ENCODE measurements at places on chromosomes 5 and 9.
A peak's percentile ranks its signal among the peaks of the same experiment; 100 is the strongest.

DNA sequence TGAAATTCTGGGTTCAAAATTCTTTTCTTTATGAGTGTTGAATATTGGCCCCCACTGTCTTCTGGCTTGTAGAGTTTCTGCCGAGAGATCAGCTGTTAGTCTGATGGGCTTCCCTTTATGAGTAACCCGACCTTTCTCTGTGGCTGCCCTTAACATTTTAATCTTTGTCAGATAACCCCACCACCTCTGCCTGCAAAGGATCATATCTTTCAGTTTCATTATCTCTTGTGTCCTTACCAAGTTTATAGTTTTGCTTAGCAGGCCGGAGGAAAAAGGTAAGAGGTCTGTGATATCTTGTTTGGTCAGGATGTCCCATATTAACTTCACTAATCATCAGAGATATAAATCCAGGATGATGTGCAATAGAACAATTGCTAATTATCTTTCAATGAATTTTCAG lies 970.2 kb upstream of the TYRP1 start:
- DNase-seq = no peak

- no peak for DNase-seq
These were observed 488 bp upstream of the MCTP1 start for GRCh38 chr5:95285409-95285755.

GRCh38 chr5:181207214-181207959 lies 2.4 kb upstream of the TRIM7 start:
- peak; percentile 71 for DNase-seq

DNA sequence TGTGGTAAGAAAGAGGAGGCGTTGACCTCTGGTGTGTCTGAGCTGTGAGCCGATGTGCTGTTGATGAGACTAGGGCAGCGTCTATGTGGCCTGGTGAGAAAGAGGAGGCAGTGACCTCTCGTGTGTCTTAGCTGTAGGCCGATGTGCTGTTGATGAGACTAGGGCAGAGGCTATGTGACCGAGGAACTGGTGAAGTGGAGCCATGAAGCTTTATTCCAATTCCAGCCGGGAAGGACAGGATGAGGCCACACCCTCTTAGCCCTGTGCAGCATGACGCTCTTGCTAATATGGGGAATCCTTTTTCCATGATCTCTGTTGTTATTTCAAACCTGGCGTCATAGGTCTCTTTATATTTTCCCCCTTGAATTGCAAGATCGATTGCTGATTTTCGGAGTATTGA lies 172.4 kb downstream of the GOLPH3 start:
- no peak for DNase-seq

GRCh38 chr9:120043448-120043847 lies 536.5 kb downstream of the CDK5RAP2 start:
- no peak for DNase-seq

DNA sequence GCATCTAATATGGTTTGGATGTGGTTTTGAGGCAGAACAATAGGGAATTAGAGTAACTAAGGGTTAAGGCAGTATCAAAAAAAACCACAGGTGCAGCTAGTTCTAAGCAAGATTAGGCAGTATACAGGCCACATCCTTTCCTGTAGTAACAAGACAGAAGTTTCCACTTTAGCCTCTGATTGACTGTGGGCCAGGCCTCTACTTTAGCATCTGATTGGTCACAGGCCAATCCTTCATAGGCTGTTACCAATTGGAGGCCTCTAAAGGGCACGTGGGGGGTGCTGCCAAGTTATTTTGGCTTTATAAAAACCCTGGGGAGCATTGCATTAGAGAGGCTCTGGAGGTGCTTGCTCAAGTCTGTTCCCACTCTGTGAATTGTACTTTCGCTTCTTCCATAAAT lies 144.1 kb upstream of the ST8SIA4 start:
- DNase-seq = no peak

DNA sequence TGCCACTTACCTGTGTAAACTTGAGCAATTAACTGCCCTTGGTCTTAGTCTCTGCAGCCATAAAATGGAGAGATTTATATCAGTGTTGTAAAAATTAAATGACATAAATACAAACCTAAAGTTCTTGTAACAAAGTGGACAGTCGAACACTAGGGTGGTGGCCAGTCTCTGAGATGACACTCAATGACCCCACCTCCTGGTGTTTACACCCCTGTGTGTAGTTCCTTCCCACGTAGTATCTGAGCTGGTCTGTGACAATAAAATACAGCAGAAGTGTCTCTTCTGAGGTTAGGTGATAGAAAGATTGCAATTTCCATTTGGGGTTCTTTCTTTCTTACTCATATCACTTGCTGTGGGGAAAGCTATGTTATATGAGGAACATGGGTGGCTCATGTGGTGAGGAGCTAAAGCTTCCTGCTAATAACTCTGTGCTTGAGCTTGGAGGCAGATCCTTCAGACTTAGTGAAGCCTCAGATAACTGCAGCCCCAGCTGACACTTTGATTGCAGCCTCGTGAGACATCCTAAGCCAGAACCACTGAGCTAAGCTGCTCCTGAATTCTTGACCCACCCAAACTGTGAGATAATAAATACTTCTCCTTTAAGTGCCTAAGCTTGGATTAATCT lies 173.4 kb upstream of the CHD1 start:
- DNase-seq = no peak

DNA sequence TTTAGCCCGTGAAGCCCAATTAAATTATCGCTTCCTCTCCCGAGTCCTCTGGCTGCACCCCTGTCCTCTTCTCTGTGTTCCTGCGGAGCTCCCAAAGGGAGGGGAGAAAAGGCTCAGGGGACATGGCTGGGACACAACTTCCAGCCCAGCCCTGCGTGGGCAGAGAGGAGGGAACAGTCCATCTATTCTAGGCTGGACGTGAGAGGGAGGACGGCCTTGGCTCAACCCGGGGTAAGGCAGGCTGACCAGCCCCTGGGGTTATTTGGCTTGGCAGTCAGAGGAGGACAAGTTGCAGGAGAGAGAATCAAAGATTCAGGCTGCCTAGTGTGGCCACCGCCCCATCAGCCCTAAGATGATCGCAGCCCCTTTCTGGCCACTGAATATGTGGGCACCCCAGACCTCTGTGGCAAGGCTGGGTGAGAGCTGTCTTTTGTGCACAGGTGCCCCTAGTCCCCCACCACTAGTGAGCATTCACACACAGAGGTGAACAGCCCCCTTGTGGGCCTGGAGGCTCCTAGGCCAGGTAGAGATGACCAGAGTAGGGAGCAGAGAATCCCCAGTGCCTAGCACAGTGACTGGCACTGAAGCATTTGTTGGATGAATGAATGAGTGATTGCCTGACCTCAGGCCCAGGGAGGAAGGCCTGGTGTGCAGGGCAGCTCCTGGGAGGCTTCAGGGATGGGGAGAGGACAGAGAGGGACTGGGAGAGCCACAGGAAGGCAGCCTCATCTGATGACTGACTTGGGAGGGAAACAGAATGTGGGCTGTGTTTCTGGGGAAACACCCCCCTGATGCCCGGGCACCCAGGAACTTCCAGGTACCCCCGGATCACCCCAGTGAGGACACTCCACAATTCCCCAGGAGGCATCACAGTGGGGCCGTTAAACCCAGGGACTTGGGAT lies 133.9 kb downstream of the C9orf50 start:
- no peak for DNase-seq

DNA sequence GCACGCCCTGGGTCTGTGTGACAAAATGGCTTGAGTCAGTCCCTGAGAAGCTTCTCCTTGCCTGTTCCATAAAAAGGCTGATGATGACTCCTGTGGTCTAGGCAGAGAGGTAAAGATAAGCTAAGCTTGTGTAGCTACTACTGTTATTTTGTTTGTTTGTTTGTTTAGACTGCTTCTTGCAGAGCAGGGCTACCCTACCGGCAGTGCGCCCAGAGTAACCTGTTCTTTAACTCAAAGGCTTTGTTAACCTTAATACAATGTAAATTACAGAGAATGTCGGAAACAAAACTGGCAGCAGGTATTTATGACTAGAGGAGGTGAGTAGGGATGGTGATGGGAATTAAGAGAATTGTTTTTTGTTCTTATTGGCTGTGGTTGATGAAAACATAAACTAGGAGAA lies 87.6 kb downstream of the F2RL2 start:
- DNase-seq = no peak

GRCh38 chr5:132689513-132689912 lies 15.7 kb downstream of the IL4 start:
- DNase-seq = no peak

DNA sequence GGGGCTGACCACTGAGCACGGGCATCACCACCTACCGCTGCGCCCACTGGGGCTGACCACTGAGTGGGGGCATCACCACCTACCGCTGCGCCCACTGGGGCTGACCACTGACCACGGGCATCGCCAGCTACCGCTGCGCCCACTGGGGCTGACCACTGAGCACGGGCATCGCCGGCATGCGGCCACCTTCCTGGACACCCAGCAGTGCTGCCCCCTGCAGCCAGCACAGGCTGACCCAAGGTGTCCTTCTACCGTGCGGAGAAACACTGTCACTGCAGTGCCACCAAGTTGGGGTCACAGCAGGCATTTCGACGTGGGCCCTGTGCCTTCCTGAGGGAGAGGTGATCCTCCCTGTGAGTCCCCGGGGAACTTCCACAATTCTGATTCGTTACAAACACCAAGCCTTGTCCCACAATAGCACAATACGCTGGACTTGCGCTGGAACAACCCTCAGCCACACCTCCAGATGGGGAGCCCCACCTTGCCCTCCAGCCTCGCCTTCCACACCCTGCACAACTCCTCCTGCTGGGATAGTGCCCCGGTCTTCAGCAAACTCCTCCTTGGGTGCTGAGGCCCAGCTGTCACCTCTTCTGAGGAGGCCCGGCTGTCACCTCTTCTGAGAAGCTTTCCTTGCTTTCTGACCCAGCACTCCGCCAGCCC lies 90.3 kb upstream of the SARDH start:
- no peak for DNase-seq

DNA sequence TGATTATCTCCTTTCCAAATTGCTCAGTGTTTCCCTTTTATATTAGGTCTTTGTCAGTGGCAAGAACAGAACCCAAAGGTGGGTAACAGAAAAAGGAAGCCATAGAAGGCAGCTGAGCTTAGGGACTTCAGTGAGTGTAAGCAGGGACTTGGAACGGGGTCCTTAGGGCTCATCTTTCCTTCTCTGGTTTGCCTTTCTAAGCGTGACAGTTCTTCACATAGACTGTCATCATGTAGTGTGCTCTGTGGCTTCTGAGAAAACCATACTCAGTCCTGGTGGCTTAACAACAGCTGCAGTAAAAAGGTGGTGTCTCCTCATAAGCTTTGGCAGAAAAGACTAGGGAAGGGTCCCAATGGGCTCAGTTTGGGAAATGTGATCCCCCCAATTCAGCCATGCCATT lies 108.8 kb downstream of the SLC12A2 start:
- no peak for DNase-seq

DNA sequence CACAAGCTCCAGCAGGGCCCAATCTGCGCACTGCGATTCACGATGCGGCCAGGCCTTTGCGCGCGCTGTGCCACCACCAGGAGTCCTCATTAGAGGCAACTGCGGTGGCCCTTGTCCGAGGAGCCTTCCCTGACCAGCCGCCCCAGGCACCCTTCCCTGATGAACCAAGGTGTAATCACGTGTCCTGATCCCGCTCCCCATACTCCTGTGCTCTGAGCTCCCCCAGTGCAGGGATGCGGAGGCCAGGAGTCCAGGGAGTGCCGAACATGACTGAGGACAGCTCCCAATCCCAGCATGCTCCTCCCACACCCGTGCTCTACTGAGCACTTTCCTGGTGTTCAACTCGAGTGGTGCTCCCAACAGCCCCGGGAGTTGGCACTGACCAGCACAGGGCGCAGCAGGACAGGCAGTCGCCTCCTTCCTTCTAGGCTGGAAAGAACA lies 134.8 kb downstream of the ZNF354C start:
- no peak for DNase-seq

DNA sequence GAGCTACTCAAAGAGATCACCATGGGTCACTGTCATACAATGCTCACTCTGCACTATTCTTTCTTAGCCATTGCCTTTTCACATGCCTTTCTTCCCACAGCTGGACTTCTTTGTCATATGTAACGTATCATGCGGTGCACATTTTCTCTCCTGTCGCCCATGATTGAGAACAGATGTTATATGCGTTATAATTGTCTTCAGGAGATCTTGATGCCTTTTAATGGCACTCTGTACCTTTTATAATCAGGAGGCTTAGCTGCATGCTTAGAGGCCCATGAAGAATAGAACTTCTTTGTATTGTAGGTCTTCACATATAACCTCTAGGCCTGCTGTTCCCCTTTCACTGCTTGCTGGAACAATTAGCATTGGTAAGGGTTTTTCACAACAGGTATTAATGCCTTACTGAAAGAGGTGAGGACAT lies 436.1 kb downstream of the CDH10 start:
- no peak for DNase-seq

DNA sequence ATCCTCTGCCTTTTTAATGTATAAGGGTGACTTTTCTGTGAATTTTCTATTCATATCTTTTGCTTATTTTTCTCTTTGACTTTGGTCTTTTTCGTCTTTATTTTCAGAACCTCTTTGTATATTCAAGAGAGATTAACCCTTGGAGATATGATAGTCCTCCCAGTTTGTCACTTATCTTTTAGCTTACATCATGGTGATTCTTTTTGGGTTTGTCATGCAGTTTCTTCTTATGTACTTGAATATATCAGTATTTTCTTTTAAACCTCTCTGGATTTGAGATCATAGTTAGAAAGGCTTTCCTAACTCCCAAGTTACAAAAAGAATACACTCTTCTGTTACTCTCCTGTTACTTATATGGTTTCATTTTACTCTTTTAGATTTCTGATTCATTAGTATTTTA lies 27.5 kb upstream of the GPR21 start:
- no peak for DNase-seq

DNA sequence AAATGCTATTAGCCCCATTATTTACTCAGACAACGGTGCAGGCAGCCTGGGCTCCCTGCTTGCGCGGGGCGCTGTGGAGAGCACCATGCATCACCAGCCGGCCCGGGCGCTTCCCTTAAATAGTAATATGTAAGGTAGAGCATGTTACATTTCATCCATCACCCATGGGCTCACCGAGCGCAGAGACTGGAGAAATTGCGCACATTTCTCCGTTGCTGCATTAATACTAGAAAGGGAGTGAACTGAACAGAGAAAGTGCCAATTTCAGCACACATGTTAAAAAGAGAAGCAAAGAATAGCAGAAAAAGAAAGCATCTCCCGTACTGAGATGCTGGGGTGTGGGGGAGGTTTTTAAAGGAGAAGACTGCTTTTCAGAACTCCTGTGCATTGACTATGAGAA lies 400.3 kb downstream of the ZSWIM6 start:
- no peak for DNase-seq

Measured in activated CD8-positive, alpha-beta memory T cell treated with anti-CD3 and anti-CD28 coated beads for 4 hours (primary cell).